ENCODE measurements at places on chromosomes 16 and 17.

DNA sequence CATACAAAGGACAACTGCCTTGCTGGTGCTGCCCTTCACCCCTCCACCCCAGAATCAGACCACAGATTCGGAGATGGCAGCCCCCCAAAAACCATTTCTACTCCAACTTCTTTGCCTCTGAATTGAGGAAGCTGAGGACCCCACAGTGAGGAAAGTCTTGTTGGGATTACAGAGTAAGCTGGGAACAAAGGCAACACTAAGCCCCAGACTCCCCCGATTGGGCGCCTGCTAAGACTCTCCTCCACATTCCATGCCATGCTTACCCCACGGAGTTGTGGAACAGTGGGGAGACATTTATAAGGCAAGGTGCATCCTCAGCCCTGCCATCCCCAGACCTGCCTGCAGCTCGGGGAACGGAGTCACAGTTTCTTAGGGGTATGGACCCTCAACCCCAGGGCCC lies 1.9 kb downstream of the GIT1 start:
- DNase-seq, result no peak

DNA sequence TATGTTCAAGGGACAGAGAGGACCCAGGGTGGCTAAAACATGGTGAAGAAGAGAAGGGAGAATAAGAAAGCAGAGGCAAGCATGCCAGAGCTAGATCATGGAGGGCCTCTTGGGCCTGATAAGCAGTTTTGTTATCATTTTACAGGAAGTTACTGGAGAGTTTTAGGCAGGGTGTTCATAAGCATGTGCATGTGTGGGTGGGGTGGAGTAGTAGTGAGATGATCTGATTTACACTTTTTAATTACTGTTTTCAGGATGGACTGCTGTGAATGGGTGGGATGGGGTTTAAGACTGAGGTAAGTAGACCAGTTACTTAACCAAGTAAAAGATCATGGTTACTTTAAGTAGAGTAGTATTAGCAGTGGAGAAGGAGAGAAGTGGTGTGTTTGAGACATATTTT lies 173.6 kb downstream of the PHKB start:
- DNase-seq, result no peak

- DNase-seq, result no peak
Measured at GRCh38 chr17:60769327-60769726, 91.7 kb downstream of the BCAS3 start.

DNA sequence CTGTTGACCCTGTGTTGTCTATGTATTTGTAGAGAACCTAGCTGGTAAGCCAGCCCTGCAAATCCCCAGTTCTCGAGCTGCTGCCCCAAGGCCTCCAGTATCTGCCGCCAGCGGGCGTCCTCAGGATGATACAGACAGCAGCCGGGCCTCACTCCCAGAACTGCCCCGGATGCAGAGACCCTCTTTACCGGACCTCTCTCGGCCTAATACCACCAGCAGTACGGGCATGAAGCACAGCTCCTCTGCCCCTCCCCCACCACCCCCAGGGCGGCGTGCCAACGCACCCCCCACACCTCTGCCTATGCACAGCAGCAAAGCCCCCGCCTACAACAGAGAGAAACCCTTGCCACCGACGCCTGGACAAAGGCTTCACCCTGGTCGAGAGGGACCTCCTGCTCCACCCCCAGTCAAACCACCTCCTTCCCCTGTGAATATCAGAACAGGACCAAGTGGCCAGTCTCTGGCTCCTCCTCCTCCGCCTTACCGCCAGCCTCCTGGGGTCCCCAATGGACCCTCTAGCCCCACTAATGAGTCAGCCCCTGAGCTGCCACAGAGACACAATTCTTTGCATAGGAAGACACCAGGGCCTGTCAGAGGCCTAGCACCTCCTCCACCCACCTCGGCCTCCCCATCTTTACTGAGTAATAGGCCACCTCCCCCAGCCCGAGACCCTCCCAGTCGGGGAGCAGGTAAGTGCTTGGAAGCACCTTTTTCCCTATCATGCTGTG lies 23.1 kb upstream of the CDC6 start:
- DNase-seq, result no peak

DNA sequence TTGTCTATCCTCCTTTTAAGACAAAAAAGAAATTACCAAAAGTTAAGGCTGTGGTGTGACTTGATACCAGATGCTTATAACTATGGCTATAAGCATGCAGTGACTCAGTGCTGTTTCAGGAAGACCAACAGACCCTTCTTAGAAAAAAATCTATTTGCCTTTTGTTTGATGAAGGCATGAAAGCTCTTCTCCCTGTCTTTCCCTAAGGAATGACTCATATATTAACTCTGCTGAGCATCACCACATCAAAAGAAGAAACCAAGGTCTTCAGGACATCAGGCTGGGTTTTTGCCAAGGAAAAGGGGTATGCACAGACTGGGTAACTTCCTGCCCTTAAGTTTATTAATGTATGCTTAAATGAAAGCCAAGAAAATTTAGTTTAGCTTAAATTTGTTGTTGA lies 47.1 kb downstream of the VMP1 start:
- no peak for DNase-seq

DNA sequence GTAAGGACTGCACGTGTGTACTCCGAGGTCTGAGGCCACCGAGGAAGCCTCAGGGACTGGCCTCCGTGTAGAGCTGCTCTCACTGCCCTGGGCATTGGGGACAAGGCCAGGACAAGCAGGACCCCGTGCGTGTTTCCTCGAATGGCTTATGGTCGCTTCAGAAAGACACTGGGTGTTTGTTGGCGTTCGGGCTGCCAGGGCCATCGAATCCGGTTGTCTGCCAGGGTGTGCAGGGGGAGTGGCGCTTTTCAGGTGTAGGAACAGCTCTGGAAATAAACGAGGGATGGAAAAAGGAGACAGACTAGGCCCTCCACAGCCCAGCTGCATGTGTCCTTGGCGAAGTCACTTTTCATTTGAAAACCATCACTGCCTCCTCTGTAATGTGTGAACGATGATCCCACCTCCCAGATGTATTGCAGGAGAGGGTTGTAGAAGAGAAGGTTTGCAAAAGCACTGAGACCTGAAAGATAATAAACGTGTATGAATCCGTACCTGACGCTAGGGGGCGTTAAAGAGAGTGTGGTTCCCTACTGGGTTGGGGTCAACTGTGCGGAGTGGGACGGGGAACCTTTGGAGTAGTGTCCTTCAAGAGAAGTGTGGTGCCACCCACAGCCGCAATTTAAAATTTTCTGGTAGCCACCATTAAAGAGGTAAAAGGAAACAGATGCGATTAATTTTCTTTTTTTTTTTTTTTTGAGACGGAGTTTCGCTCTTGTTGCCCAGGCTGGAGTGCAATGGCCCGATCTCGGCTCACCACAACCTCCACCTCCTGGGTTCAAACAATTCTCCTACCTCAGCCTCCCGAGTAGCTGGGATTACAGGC lies 2.1 kb upstream of the ZSCAN10 start:
- DNase-seq, result no peak

DNA sequence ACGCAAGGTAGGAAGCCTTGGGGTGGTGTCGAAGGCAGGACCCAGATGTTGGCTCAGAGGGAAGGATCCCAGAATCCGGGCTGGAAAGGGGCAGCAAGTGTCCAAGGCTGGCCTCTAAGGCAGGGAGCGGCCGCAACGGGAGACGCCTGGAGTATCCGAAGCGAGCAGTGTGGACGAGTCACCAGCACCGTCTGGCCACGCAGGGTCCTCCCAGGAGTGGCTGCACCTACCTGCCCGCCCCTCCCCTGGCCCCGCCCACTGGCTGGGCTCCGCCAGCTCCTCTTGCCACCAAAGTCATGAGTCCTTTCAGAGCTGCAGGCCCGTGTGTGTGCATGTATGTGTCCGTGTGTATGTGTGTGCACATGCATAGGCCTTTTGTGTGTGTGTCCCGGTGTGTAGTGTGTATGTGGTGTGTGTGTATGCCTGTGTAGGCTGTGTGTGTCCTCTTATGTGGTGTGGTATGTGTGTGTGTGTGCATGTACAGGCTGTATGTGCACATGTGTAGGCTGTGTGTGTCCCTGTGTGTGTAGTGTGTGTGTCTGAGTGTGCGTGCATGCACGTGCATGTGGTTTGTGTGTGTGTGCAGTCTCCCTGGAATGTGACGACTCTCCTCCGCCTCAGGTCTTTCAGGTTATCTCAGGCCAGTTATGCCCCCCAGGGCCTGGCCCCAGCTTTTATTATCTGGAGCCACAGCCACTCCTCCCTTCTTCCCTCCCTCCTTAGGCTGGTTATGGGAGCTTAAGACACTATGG lies at the start of gene PRSS8:
Gene PRSS8 (minus strand): TSS at position 193 of the 752 bp plus-strand sequence. CDS start 229 bp downstream, outside the sequence.
- DNase-seq, result no peak

DNA sequence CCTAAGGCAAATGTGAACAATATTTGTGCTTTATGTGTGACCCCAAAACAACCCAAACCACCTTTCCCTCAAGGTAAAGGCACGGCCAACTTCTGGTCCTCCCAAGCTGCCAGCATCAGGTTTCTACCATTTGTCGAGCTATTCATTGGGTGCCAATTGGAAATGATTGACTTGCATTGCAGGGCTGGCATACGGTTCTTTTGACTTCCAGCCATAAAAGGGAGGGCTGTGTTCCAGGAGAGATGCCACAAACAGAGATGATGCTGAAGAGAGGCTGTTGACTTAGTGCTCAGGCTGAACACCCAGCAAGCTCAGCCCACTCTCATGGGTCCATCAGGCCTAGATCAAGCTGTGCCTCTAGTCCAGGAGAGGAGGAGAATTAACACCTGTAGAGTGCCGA lies 252.4 kb downstream of the GRIN2A start:
- no peak for DNase-seq

- peak; percentile 57 for DNase-seq
Measured at GRCh38 chr17:15966183-15966878, 21.4 kb downstream of the ADORA2B start.

DNA sequence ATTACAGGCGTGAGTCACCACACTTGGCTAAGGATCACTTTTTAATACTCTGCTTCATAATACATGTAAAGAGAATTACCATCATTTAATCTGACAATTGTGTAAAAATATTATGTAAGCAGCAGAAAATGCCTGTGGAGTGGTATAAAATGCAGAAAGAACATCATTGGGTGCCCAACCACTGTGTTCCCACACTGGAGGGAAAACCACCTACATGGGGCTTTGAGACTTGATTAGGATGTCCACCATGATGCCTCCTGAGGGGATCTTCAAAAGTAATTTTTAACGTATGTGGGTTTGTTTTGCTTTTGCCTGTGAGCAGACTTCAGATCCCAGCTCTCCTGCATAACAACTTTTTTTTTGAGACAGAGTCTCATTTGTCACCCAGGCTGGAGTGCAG lies 18.8 kb downstream of the CFAP97D1 start:
- DNase-seq, result no peak
